ENCODE measurements at places on chromosomes 7 and 10. TPM values are rescaled to one million over a fixed set of nuclear protein-coding genes. Genes with fewer than 3 reads are reported as not detected.

Gene HTR7
- total RNA-seq: 1.0 TPM

Gene NXPH1
- 1.1 TPM for total RNA-seq

DNA sequence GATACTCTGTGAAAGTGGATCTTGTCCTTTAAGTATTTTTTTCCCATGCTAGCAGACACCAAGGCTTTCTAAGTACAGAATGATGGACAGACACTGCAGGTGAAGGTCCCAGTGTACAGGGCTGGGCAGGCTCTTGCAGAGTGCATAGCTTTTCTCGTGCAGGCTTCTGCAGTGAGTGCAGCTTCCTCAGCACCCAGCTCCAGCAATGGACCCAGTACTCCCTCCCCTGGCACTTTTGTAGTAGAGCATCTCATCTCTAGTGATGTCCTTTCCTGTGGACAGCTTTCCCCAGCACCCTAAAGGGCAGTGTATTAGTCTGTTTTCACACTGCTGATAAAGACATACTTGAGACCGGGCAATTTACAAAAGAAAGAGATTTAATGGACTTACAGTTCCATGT, 104.3 kb downstream of the CUL2 start:
- DNase-seq: no peak

- DNase-seq: no peak
Observed at GRCh38 chr10:79153745-79154144, 85.0 kb downstream of the ZMIZ1 start.

- no peak for DNase-seq
Observed at GRCh38 chr7:131819891-131820290, 263.5 kb upstream of the PODXL start.

DNA sequence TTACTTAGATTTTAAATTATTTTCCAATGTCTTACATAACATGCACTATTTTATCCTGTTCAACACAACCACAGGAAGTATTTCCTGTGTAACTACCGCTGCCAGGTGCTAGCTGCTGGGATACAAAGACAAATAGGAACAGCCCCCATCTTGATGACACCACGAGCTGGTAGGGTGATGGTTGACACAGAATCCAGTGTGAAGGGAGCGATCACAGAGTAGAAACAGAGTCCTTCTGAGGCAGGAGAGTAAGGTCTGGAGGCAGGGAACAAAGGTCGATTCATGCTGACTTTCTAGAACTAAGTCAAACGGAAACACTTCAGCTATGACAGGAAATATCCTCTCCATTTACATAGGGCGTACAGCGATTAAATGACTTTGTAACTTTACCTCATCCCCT, 232.3 kb downstream of the ADAM12 start:
- no peak for DNase-seq

Measured in NCI-H460 (cell line).